Stimulated activated naive CD4-positive, alpha-beta T cell (primary cell): ENCODE measurements at places on chromosomes 11 and 22.

DNA sequence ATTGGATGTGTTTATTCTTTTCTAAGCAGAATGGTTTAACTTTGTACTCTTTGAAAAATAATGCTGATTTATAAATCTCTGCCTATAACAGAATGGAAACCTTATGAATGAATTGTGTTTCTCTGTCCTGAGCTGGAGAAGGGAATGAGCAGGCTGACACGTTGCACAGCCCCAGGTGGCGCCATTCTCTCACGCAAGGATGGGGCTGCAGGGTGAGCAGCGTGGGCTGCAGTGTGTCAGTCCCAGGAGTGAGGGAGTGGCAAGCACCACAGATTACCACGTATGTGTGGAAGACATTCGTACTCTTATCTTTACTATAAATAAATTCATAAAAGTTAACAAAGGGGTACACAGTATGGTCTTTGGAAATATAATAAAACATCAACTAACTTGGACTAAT is 33.4 kb downstream of the FDX1 start:
- DNase-seq: no peak

DNA sequence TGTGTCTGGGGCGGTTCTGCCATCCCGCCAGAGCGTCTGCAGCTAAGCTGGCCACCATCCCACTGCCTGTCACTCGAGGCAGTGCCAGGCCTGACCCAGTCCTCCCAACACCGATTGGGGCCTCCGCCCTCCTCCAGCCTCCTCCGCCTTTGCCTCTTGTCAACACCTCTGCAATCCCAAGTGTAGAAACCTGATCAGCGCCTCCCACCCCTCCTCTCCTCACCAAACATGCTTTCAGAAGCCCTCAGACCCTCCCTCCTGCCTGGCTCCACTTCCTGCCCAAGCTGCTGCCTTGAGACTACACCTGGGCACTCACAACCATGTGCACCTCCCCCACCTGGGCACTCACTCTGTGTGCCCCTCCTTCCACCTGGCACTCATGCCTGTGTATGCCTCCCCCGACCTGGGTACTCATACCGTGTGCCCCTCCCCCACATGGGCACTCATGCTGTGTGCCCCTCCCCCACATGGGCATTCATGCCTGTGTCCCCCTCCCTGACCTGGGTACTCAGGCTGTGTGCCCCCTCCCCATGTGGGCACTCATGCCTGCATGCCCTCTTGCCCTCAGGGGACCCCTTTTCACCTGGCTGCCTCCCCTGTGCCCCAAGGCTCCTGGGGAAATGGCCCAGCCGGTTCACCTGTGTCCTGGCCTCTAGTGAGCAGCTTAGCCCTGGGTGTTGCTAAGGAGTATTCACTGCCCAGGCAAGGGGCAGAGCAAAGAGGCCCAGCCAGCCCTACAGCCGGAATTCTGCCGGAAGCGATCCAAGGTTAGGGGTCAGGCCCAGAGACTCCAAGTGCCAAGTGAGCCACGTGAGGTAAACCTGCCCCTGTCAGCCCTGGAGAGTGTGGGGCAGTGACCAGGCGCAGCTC is 5.5 kb upstream of the IFITM10 start:
- DNase-seq: peak; percentile 45

DNA sequence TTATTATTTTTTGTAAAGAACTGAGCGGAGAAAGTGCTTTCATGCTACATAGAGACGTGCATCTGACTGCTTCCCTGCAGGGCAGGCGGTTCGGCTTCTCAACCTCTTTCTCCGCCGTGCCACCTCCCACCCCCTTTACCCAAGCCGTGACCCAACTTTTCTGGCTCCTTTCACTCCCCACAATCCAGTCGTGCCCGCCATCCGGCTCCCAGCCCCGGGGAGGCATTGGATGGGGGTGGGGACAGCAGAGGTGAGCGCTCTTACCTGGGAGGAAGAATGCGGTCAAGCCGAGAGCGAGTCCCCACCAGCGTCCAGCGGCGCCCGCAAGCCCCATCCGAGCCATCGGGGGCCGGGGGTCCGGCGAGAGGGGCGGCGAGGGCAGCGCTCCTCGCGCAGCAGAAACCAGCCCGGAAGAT is 781 bp downstream of the NECTIN1 start:
- DNase-seq: no peak

DNA sequence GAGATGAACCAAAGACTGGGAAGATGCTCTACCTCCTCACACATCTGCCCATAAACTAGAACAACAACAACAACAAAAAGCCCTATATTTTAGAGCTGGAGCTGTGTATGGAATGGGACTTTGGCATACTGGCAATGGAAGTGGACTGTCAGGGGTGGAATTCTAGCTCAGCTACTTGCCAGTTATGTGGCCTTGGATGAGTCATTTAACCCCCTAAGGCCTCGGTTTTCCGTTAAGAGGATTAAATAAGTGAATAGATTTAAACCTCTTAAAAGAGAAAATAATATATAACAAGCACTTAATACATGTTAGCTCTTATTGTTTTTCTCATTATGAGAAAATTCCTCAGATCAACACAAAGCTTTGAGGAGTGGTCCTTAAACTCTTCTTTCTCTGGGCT is 195.0 kb downstream of the KIF18A start:
- DNase-seq: no peak

DNA sequence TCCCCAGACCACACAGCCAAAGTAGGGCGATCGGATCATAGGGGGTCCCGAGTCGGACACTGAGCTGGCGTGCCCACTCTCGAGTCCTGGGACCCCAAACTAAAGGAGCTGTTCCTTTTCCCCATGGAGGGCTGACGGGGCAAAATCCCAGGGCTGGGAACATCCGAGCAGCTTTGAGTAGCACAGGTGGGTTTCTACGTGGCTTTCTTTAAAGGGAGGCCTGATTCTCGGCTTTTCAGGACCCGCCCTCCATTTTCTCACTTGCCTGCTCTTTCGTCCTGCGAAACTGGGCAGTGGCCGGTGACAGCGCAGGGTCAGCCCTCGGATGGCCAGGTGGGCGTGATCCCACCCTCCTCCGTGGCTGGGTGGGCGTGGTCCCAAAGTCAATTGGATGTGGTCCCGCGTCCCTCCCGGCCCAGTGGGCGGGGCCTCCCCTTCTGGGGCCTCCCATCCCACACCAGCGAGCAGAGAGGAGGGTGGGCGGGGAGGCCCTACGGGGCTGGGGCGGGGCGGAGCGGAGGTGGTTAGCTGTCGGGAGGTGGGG is 17.5 kb upstream of the TXNRD2 start:
- no peak for DNase-seq

DNA sequence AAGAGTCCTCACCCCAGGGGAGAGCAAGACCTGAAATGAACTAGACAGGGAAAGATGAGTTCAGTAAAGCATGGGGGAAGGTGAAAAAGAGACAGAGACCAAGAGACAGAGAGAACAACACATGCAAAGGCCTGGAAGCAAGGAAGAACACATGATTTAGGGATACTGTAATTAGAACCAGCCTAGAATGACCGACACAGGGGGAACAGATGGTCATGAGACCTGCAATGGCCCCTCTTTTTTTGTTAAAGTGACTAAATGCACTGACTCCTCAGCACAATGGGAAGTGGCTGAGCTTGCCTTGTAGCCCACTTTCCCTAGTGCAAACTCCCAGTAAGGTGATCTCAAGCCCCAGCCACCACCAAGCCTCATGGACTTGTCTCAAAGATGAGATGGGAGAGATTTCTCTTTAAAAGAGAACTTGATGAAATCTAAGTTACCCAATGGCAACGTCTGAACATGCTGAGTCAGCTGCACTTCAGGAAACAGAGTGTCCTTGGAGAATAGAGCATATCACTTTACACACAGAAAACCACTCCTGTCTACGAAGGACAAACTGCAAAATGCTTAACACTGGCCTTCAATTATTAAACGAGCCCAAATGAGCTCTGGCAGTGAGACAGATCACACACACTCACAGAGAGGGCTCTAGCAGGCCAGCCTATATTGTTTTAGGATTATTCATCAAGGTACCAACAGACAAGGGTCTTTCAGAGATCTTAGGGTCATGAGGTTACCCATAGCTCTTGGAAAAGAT is 91.0 kb downstream of the SERGEF start:
- no peak for DNase-seq

GRCh38 chr11:125626288-125626950 is 1.5 kb downstream of the CHEK1 start:
- DNase-seq: peak; percentile 42

- no peak for DNase-seq
These were observed 56.2 kb downstream of the WNT11 start for GRCh38 chr11:76150141-76150540.

DNA sequence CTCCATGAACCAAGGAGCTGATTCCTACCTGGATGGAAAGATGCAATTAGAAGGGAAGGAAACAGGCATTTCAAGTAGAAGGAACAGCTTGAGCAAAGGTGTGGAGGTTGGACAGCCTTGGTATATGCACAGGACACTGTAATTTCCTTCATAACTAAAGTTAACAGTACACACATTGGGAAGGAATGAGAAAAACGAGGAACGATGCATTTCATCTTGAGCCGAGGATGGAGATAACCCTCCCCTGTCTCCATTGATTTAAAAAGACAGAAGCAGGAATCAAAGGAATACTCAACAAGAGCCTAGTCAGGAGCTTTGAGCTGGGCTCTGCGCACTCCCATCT is 2.3 kb upstream of the PRG2 start:
- no peak for DNase-seq

DNA sequence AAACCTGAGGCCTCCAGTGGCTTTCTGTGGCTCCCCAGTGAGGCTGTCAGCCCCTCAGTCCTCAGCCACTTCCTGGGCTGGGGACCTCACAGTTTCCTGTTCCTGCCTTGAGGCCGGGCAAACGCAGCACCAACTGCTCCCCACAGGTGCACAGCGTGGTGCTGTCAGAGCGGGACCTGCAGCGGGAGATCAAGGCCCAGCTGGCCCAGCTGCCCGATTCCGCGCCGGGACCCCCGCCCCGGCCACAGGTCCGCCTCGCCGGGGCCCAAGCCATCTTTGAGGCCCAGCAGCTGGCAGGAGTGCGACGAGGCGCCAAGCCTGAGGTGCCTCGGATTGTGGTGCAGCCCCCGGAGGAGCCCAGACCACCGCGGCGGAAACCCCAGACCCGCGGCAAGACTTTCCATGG is 5.4 kb downstream of the TBC1D10C start:
- DNase-seq: peak; percentile 43

GRCh38 chr22:27274770-27275449 is 526.6 kb downstream of the MN1 start:
- DNase-seq: no peak
